Ureter (tissue), 1 donor: ENCODE measurements at places on chromosomes 4 and X. TPM values are rescaled to one million over a fixed set of nuclear protein-coding genes. Genes with fewer than 3 reads are reported as not detected.

- no peak for DNase-seq
These were observed 25.1 kb upstream of the ANKRD50 start for GRCh38 chr4:124737619-124738018.

GRCh38 chr4:11214281-11214680, 214.4 kb downstream of the HS3ST1 start:
- no peak for DNase-seq

GRCh38 chrX:106862972-106863688, 40.0 kb downstream of the RIPPLY1 start:
- no peak for DNase-seq

- no peak for DNase-seq
These were observed 154.2 kb upstream of the FAM9B start for GRCh38 chrX:9188117-9188516.

Gene CENPVL2
- total RNA-seq, result not detected

- no peak for DNase-seq
These were observed 42.6 kb downstream of the TMEM165 start for GRCh38 chr4:55438314-55438713.

DNA sequence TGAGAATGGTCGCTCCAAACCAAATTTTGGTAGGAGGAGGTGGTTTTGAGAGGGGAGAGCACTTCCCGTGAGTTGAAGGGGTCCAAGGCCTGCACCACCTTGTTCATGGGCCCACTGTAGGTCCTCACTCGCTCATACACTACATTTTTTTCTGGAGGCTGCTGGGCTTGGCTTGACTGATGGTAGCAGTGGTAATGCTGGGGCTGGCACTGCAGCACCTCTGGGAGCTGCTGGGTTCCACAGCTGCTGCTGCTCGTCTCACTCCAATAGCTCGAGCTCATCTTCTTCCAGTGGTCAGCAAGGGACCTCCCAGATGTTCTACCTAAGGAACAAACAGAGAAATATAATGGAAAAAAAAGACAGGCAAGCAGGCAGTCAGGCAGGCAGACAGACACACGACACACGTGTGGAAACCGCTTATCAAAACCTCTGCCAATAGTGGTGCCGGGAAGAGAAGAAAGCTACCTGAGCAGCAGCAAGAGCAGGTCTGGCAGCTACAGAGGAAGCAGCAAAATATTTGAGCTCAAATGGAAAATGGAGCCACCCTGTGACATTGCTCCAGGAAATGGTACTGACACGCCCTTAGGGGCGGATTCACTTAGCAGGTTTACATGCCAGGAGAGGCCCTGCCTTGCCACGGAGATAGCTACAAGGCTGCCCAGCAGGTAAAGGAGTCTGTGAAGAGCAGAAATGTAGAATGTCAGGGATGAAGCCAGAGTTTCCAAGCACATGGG, at the start of gene POF1B:
Gene POF1B (minus strand): TSS at position 492 of the 734 bp plus-strand sequence. CDS start 211 bp downstream, at position 281.
- DNase-seq, result peak; percentile 59

DNA sequence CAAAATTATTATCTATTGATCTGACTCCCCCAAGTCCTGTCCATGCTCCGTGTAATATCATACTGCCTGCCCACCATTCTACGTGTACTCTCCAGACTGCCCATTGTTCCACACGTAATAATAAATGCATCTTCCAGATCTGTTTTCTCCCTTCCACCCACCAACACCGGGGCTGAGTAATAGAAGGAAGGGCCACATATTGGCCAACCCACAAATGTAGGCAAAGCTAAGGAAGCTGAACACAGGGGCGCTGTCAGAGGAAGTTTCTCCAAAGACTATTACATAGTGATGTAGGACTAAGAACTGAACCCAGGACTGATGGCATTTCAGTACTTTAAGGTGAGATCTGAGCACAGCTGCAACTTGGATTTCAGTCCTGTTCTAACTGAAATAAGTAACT, 135.8 kb upstream of the GUCY1A1 start:
- no peak for DNase-seq

Gene CDKL2
- 1.1 TPM for total RNA-seq

Gene PCSK1N
- total RNA-seq, result 4.5 TPM

Gene GAGE12E
- not detected for total RNA-seq

GRCh38 chrX:79147477-79147876, 3.0 kb downstream of the GPR174 start:
- no peak for DNase-seq

Gene TNMD
- not detected for total RNA-seq

DNA sequence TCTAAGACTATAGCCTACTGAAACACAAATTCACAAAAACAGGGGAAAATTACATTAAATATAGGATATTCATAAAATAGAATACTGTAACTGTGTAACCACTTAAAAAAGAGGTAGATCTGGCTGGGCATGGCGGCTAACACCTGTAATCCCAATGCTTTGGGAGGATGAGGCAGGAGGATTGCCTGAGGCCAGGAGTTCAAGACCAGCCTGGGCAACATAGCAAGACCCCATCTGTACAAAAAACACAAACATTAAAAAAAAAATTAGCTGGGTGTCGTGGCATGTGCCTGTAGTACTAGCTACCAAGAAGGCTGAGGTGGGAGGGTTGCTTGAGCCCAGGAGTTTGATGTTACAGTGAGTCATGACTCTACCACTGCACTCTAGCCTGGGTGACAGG, 33.4 kb downstream of the RPS6KA3 start:
- no peak for DNase-seq

DNA sequence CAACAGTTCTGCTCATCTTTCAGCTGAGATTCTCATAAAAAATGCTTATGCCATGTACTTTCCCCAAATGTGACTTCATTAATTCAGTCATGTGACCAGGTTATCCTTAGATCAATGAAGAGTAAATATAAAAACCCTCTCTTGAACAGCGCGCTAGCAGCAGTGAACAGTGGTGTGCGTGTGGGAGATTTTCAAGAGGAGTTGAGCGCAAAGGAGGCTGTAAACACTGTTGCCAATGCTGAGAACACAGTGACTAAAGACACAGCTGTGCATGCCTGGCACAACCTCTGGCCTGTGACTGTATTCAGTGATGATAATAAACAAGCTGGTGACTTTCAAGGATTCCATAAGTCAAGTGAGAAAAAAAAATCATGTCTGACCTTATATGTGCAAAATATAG, 25.1 kb downstream of the MSX1 start:
- no peak for DNase-seq

GRCh38 chr4:139685180-139685579, 19.6 kb downstream of the MGST2 start:
- DNase-seq, result no peak

DNA sequence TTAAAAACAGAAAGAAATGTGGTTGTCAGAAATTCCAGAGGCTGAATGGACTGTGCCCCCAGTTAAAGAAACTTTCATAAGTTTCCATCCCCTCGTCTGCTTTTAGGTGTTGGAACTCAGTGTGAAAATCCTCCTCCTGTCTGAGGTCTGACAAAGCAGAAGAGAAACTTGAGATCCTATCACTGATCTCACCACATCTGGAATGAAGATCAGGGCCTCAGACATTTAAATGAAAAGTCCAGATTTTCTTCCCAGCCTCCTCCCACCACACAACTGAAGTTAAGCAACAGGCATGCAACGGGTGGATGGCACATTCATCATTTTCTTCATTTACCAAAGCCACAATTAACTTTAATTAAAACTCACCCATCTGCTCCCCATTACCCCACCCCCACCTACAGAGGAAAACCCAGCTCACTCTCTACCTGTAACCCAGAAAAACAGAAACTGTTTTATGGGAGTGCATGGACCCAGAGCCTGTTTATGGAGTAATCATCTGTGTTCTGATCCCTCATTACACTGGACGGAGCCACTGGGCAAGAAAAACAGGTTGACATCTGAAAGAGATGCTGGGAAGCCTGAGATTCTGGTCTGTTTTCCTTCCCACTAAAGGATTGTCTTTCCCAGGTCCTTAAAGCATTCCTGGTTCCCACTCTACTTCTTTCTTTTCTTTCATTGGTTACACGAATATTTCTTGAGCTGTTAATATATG, 58.1 kb upstream of the HOPX start:
- no peak for DNase-seq

Gene GYPA
- total RNA-seq, result not detected

Gene ARHGAP36
- total RNA-seq, result not detected

GRCh38 chr4:27764526-27764837, 903.8 kb downstream of the STIM2 start:
- no peak for DNase-seq

GRCh38 chr4:159481936-159482335, 379.1 kb downstream of the RAPGEF2 start:
- no peak for DNase-seq

Gene HPGDS
- total RNA-seq, result 4.4 TPM

GRCh38 chrX:1946974-1947373, 332.1 kb downstream of the ASMT start:
- no peak for DNase-seq

GRCh38 chr4:113969709-113970334, 9.6 kb downstream of the ARSJ start:
- no peak for DNase-seq

- no peak for DNase-seq
These were observed 695.6 kb upstream of the FAM241A start for GRCh38 chr4:111449657-111450056.

GRCh38 chr4:164212714-164213113, 541.2 kb upstream of the SMIM31 start:
- DNase-seq, result no peak

DNA sequence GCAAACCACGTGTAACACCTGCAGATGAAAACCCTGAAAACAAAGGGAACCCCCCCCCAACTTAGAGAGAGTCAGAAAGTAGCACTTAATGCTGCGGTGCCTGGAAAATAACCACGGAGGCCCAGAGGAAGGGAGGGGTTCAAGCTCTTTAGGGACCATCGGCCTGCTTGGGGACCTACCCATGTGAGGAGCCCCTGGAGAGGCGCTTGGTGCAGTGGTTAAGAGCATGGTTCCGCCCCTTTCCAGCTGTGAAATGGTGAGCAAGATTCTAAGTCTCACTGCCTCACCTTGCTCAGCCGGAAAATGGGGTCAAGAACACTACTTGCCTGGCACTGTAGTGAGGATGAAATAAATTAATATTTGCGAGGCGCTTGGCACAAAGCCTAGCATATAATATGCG, 13.8 kb downstream of the SLC25A5 start:
- DNase-seq, result no peak

DNA sequence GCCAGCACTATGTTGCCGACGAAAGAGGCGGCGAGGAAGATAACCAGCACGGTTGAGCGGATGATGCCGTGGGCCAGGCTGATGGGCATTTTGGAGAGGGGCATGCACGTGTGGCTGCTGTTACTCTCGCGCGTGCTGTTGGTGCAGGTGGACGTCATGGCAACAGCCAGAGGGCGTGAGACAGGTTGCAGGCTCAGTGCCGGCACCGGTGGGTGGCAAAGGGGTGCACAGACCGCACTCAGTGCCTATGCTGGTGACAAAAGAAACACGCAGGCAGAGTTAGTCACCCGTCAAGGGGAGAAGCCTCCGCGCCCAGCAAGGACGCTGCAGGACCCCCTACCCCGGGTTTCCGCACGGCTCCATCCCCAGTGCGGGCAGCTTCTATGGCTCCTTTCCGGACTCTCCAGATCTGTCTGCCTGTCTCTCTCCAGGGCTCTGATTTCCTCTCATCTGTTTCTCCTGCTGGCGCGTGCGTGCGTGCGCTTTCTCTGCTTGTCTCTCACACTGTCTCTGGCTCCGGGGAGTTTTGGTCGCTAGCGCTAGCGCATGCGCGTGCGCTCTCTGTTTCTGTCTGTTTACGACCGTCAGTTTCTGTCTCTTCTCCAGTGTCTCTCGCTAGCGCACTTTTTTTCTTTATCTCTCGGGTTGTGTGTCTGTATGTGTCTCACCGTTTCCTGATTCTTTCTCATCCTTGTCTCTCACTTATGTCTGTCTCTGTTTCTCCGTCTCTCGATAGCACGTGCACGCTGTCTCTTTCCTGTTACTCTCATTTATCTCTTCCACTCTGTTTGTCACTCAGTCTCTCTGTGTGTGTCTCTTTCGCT, 2.1 kb downstream of the GPR101 start:
- DNase-seq, result no peak

DNA sequence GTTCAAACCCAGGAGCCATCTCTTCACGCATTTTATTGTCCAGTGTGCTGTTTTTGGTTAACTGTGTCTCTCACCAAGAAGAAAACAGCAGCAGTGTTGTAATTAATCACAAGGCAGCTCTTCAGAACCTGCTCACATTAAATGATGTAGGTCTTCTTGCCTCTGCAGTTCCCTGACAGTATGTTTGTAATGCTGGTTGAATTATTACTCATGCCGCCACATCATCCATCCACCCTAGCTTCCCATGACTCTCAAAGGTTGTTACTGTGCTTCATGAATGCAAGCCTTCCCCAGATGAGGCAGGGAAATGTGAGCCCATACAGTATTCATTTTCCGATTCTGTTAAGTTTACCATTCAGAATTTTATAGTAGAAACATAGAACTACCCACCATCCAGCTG, 17.4 kb downstream of the TLR10 start:
- no peak for DNase-seq

Gene RBM46
- not detected for total RNA-seq

Gene TMPRSS11F
- not detected for total RNA-seq

Gene CENPI
- total RNA-seq, result 2.3 TPM

Gene EDA2R
- total RNA-seq, result 4.4 TPM

DNA sequence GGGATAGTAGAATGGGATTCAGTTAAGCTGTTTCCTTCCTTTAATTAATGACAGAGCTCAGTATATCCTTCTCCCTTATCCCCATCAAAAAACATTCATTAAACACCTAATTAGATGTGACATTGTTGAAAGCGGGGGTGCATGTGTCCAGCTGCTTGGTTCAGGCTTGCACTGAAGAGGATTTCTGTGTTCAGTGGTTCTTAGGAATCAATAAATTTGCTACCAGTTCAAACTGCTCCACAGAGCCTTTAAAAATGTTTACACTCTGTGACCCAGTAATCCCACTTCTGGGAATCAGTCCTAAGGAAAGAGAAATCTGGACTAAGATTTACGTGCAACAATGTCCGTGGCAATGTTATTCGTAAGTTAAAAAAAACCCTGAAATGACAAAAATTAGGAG, 7.2 kb upstream of the TMEM255A start:
- DNase-seq, result no peak

DNA sequence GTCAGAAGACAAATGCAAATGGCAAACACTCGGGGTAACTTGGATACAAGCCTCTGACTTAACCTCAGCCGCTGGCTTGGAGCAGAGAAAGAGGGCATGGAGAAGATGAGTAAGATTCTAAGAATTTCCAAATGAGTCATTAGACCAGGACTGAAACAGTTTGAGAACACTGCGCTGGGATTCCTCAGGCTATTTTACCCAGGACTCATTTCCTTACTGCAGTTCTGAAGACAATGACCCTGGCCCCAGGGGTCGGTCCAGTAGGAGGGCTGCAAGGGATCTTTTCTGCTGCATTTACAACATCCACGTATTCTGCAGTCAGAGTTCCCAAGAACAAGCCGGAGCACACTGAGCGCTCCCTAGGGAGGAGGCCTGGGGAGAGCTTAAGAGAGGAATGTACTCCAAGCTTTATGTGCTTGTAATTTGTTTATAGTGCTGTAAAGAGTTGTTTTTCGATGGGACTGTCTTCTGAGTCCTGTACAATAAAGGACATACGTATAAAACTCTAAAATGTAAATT, 27.3 kb upstream of the SORBS2 start:
- DNase-seq, result no peak

DNA sequence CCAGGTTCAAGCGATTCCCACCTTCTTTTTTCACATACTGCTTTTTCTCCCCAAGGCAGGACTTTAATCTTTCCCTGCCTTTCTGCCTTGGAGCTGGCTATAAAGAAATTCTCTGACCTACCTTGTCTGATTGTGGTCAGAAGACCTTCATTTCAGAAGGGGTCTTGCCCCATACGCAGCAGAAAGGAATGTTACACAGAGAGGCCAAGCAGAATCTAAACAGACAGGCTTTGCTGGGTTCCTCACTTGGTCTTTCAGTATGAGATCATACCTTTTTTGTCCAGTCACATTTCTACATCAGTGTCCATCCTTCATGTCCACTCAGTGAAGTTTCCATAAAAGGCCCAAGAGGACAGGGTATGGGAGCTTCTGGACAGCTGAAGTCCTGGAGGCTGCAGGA, 108.3 kb upstream of the RBPJ start:
- no peak for DNase-seq
